ENCODE measurements at places on chromosomes 6 and 20. TPM values are rescaled to one million over a fixed set of nuclear protein-coding genes. Genes with fewer than 3 reads are reported as not detected.

- no peak for DNase-seq
Observed at GRCh38 chr6:36263390-36264000, 6.4 kb upstream of the PNPLA1 start.

DNA sequence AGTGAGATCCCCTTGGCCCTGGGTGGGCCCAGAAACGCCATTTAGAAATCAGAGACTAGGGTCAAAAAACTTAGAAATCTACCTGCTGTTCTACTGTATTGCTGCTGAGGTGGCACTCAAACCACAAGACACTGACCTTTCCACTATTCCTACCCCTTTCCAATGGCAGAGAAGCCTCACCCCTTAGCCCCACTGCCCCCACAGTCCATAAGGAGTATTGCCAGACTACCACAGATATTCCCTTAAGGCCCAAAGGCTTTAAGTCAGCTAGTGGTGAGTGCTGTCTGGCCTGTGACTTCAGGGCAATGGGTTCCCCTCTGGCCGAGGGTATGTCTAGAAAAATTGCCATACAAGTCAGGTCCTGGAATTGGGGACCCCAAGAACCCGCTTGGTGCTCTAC lies 656.1 kb downstream of the COL12A1 start:
- no peak for DNase-seq

The GPSM3 gene
- total RNA-seq, result 68.7 TPM

DNA sequence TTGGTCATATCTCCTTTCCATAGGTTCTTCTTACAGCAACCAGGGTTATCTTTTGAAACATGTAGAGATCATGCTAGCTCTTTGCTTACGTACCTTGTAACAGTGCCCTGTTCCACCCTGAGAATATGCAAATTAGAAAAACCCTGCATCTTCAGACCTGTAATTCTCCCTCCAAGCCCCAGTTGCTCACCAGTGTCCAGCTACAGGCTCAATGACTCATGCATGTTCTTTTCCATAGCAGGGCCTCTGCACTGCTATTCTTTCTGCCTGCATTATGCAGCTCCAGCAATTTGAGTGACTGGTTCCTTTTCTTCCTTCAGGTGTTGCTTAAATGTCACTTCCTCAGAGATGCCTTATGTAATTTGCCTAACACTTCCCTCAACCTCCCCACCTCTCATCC lies 636.2 kb downstream of the KHDRBS2 start:
- no peak for DNase-seq

The GPANK1 gene
- total RNA-seq, result 29.4 TPM

The SLC22A1 gene
- total RNA-seq, result 0.31 TPM

DNA sequence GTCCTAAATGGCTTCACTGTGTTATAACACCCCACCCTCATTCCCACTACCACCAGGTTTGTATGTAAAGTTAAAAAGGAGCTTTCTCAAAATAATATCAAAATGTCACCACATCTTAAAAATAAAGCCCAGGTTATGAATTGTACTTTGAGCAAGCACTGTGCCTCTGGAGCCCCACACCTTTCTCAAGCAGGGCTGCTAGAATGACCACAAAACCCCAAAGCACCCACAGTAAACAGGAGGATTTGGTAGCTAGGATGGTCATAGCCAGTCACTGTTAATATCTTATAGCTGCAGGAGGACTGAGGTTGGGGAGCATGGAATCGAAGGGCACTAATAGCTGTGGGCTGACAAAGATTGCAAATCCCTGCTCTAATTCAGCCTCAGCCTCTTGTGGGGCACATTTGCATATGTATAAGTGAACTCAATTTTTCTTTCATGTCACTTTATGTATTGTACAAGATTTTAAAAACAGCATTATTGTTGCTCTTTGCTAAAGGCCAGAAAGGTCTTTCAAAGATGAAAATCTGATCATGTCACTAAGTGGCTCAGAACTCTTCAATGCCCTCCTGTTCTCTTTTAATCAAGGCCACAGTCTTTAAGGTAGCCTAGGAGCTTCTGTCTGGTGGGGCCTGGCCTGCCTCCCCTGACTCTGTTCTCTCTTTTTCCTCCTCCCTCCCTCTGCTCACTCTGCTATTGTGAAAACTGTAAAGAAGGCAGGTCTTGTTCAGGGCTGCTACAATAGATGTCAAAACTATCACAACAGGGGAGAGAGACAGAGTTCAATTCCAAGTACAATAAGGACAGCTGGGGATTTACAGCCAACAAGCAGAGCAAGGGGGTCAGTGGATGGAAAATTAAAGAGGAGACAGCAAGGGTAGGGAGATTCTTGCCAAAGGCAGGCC lies 101.6 kb downstream of the TMEM200A start:
- peak; percentile 24 for DNase-seq

Measured in activated CD8-positive, alpha-beta T cell treated with anti-CD3 and anti-CD28 coated beads for 36 hours (primary cell).